Activated CD4-positive, CD25-positive, alpha-beta regulatory T cell treated with anti-CD3 and anti-CD28 coated beads, Interleukin-2, amount 50 U/mL, for 24 hours (primary cell): ENCODE measurements at places on chromosomes 11 and 22.

GRCh38 chr11:34623463-34623862, 2.6 kb downstream of the EHF start:
- ATAC-seq, result no peak

GRCh38 chr22:43376765-43377547, 33.8 kb upstream of the SCUBE1 start:
- peak; percentile 38 for ATAC-seq

DNA sequence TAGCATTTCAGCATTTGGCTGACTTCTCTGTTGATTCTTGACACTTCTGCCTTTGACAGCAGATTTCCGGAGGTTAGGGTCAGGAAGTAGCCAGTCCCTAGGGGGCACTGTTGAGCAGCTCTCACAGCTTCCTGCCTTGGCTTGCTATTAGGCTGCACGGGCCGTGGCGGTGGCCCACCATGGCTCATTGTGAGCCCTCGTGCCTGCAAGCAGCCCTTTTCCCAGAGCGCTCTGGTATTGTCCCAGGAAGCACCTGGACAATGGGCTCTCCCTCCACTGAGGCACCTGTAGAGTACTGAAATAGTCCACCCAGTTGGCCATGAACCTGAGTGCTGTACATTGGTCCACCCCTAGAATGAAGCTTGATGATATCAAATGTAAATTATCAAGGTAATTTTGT, 100.2 kb upstream of the GAL start:
- no peak for ATAC-seq

DNA sequence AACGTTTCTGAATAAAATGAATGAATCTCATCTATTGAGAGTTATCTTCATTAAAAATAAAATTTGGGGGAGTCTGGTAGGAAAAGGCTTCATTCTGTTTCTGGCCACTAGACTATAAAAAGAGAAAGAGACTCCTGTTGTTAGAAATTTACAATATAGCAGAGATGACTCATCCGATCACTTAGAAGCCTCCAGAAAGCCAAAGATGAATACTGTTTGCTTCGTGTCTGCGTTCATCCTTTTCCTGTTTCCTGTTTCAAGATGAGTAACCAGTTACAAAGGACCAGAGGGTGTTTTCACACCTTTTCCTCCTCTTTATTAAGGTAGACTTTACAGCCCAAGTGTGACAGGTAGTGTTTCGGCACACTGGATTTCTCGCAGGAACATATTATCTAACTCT, 1120.7 kb downstream of the LRRC4C start:
- no peak for ATAC-seq

DNA sequence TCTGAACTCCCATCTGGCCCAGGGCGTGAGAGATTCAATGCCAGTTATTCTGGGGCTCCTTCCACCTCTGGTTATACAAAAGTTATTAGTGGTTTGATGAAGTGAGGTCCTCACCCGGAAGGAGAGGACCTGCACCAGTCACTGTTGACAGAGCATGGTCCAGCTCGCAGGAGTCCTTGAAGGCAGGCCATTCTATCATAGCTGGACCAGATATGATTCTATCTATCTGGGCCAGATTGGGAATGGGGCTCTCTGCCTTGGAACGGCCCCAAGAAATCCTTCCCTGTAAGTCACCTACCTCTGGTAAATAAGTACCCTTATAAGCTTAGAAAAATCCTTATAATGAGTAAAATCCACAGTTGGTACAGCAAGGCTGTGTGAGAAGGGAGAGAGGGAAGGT, 50.7 kb downstream of the C11orf91 start:
- ATAC-seq, result no peak

GRCh38 chr22:30637701-30638114, 2.1 kb downstream of the SLC35E4 start:
- ATAC-seq, result no peak

GRCh38 chr11:35814081-35814695, 129.7 kb upstream of the LDLRAD3 start:
- ATAC-seq, result no peak

GRCh38 chr22:30400159-30400558, 3.3 kb downstream of the SEC14L2 start:
- ATAC-seq, result no peak

GRCh38 chr22:47191671-47192650, 429.5 kb downstream of the TBC1D22A start:
- ATAC-seq, result no peak

DNA sequence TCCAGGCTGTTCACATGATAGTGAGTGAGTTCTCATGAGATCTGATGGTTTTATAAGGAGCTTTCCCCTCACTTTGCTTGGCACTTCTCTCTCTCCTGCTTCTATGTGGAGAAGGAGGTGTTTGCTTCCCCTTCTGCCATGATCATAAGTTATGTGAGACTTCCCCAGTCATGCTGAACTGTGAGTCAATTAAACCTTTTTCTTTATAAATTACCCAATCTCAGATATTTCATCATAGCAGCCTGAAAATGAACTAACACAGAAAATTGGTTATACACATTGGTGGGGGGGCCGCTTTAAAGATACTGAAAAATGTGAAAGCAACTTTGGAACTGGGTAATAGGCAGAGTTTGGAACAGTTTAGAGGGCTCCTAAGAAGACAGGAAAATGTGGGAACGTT, 741.1 kb upstream of the LUZP2 start:
- ATAC-seq, result no peak

DNA sequence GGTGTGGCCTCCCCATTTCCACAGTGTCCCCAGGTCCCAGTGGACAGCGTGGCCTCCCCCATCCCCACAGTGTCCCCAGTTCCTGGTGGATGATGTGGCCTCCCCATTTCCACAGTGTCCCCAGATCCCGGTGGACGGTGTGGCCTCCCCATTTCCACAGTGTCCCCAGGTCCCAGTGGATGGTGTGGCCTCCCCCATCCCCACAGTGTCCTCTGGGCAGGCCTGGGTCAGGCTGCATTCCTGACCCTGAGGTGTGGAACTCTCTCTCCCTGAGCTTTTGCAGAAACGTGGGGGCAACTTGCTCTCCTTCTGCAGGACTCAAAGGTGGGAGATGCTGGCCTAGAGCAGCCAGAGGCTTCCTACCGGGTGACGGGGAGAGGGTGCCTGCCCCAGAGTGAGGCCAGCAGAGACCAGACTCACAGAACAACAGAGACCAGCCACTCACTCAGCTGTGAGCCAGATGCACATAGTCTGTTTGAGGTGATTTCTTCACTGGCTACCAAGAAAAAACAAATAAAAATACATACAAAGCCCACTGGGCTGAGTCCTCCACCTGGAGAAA, 85.8 kb upstream of the FGF3 start:
- no peak for ATAC-seq

- ATAC-seq, result peak; percentile 86
Measured at GRCh38 chr11:62025487-62026105, 58.2 kb upstream of the FTH1 start.

DNA sequence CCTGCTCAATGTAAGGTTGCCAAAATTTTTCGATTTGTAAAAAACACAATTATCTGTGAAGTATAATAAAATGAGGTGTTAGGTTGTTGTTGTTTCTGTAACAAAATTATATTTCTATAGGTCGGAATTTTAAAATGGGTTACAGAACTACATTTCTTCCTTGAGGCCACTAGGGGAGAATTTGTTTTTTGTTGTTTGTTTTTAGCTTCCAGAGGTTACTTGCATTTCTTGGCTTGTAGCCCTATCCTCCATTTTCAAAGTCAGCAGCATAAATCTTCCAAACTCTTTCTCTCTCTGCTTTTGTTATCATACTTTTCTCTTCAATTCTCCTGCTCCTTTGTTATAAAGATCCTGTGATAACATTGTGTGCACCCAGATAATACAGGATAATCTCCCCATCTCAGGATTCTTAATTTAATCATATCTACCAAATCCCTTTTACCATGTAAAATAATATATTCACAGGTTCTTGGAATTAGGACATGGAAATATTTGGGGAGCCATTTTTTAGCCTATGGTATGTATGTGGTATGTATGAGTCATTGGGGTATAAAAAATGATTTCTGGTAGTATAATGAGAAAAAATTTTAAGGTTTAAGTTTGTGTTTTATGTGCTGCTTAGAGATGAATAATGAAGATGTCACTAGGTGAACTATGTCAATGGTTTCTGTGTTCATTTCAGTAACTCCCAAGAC, 9.4 kb upstream of the PATL1 start:
- no peak for ATAC-seq

GRCh38 chr11:57571606-57572005, 4.1 kb upstream of the UBE2L6 start:
- no peak for ATAC-seq

DNA sequence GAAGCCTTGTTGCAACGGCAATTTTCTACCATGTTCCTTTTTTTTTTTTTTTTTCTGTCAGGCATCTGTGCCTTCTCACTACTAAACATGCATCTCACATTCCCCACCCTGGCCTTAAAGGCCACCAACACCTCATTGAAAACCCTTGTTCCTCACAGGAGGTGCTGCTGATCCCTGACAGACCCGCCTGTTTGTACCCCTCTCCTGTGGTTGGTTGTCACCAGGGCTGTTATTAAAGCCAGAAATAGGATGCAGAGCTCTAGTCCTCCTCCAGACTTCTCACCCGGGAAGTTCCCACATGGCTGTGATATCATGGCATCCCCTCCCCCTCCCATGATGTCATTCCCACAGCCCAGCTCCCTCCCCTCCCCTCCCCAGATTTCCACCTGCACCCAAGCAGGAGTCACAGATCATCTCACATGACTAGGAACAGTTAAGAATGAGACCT, 302.8 kb upstream of the NCAM1 start:
- no peak for ATAC-seq

DNA sequence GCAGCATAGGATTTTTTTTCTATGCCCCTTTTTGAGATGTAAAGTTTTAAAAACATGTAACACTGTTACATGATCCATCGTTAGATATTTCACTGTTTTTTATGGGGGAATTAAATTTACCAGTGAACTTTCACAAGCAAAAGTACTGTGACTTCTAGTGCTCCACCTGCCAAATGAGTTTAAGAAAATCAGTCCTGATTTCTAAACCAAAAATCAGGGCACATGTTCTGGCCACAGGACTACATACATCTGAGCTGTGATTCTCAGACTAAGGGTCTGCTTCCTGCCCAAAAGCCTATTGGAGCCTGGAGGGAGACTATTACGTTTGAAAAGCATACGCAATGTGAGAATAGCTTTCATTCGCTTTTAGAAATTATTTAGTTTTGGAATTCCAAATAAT, 22.5 kb downstream of the TMPRSS13 start:
- no peak for ATAC-seq

DNA sequence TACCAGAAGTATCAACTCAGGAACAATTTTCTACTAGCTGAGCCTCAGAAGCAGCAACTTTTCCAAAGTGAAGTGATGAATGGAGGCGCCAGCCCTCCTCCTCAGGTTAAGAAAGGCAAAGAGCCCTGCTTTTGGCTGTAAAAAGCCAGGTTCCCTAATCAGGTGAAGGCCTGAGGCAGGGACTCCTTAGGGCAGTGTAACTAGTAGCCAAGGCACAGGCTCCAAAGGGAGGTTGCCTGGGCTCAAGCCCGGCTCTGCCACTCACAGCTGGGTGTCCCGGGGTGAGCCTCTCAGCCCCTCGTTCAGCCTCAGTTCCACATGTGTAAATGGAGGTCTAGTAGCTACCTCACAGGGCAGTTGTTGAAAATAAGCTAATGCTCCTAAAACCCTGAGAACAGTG, 19.5 kb downstream of the TSKU start:
- no peak for ATAC-seq

DNA sequence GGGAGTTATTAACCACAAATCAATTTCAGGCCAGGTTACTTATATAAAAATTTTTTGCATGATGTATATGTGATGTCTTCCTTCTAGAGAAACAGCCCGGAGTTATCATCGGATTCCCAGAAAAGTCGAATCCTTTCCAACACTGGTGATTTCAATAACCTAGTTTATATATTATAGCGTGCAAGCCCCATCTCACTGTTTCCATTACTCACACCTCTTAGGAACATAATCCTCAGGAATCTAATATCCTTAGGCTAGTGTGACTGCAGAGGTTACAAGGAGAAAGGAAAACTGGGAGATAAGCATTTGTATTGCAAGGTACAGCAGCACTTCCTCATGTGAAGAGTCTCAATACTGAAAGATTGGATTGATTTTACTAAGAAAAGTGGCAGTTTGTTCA, 20.3 kb downstream of the ARHGAP20 start:
- ATAC-seq, result no peak

DNA sequence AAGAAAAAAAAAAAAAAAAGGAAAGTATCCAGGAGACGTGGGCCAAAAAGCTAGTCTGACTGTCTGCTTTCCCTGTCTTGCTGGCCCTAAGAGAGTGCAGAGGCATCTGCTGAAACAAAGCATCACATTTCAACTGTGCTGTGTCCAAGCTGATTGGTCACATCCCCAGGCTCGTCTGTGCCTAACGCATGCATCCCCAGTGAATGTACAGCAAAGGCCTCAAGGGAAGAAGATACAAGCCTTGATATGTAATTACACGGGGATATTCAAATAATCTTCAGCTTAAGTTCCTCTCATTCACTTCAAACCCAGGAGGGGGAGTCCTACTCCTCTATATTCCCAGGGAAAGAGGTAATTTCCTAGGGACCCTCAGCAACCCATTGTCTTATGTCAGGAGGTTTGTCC, 5.4 kb upstream of the SORL1 start:
- no peak for ATAC-seq

DNA sequence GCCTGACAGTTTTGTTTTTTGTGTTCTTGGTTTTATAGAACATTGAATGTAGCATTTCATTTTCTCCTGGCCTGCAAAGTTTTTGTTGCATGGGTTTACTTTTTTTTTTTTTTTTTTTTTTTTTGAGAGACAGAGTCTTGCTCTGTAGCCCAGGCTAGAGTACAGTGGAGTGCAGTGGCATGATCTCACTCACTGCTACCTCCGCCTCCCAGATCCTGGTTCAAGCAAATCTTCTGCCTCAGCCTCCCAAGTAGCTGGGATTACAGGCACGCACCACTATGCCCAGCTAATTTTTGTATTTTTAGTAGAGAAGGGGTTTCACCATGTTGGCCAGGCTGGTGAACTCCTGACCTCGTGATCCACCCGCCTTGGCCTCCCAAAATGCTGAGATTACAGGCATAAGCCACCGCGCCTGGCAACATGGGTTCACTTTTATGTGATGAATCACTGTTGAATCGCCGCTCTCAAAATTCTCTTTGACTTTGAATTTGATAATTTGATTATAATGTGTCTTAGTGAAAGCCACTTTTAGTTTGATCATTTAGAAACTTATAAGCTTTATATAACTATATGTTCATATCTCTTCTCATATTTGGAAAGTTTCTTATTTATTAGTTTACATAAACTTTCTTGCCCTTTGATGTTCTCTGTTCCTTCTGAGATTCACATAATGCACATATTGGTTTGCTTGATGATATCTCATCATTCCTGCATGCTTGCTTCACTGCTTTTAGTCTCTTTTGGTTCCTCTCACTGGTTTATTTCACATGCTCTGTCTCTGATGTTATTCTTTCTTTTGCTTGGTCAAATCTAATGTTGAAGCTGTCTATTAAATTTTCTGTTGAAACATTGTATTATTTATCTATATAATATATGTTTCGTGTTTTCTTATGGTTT, 589.0 kb upstream of the CNTN5 start:
- ATAC-seq, result no peak
